GM23248 (cell line): ENCODE measurements at places on chromosomes 3 and 15.

GRCh38 chr3:58874795-58875194 is 175.0 kb downstream of the CFAP20DC start:
- peak; percentile 70 for DNase-seq

- no peak for DNase-seq
These were observed 7.5 kb downstream of the COLQ start for GRCh38 chr3:15513810-15514662.

DNA sequence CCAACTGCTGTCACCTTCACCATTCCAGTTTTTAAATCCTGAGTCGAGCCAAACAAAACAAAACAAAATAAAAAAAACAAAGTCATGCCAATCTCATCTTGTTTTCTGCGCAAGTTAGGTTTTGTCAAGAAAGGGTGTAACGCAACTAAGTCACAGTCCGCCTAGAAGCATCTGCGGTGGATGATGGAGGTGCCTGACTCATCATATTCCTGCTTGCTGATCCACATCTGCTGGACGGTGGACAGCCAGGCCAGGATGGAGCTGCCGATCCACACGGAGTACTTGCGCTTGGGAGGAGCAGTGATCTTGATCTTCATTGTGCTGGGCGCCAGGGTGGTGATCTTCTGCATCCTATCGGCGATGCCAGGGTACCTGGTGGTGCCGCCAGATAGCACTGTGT is 162.1 kb downstream of the WDR76 start:
- DNase-seq: no peak

GRCh38 chr3:146195030-146195429 is 34.0 kb upstream of the PLOD2 start:
- no peak for DNase-seq

GRCh38 chr15:50181969-50182218 is at the start of gene SLC27A2:
Gene SLC27A2 (plus strand): TSS chr15:50182196. CDS start chr15:50182428, 232 bp downstream.
- no peak for DNase-seq

DNA sequence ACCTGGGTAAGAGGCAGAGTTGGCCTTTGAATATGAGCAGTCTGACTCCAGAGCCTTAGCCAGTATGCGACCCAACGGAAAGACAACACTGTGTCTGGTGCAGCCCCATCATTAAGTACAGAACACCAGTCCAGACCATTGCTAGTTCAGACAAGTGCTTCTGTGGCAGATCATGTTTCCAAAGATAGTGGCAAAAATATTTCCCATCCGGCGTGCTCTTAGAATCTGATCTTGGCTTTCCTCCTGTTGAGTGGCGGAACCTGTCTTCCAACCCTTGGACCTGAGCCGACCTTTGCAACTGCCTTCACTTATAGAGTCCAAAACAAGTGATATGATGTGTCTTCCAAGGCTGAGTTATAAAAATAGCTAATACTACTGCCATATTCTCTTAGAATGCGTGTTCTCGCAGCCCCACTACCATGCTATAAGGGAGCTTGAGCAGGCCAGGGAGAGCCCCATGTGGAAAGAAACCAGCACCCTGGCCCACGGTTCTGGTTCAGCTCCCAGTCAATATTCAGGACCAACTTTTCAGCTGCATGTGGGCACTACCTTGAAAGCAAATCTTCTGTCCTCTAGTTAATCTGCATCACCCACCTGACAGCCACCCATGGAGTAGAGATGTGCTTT is 322.4 kb upstream of the SLCO3A1 start:
- DNase-seq: no peak

DNA sequence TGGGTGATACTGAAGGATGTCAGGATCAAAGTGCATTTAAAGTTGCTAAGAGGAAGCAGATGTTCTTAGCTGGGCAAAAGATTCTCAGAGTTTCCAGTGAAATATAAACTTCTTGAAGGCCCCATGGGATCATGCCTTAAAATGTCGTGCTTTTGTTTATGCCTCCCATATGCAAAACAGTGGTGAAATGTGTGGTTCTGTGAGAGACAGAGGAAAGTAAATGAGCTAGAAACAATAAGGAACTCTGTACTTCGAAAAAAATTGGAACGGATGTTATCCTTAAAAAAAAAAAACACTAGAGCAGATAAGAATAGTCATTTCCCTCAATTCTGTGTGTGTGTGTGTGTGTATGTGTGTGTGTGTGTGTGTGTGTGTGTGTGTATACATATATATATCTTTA is 497.0 kb upstream of the TBL1XR1 start:
- DNase-seq: peak; percentile 46

DNA sequence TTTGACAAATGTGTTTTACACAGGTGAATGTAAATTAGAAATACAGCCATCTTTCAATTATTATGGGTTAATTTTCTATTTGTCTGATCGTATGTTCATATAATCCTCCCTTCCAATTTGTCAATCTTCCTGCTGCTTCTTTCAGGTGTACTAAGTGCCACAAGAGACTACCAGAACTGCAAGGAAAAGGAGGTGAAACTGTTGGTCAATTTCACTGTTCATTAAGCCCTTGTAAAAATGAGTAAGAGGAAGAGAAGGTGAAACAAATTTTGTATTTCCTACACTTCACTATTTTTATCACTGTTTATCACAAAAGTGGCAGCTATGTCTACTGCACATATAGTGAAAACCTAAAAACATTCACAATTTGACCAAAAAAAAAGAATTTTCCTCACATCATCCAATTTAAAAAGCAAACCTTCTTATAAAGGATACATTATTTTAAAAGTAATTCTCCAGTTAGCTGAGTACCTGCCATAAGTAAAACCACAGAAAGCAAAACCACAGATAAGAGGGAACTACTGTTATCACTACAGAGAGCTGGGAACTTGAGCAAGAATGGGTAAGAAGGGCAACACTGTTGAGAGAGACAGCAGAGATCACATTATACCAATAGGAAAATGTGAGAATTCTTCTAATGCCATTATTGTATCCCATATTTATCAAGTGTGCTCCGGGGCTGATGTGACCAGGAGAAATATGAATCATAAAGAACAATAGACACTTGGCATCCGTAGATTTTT is 163.0 kb downstream of the TBC1D5 start:
- no peak for DNase-seq

DNA sequence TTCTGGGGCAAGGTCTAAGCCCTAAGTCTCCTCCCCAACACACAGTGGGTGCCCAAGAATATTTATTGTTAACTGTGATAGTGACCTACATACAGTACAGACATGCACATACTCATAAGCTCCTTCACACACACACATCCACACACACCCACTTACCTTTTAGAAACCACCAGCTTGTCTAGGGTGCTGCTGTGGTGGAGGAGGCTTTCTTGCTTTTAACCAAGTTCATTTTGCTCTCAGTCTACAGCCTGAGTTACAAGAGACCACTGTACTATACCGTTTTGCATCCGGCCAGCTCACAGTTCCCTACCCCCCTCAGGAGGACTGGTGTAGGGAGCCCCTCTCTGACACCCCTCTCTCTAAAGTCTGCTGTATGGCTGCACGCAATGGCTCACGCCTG is 16.7 kb downstream of the DAPK2 start:
- DNase-seq: no peak

DNA sequence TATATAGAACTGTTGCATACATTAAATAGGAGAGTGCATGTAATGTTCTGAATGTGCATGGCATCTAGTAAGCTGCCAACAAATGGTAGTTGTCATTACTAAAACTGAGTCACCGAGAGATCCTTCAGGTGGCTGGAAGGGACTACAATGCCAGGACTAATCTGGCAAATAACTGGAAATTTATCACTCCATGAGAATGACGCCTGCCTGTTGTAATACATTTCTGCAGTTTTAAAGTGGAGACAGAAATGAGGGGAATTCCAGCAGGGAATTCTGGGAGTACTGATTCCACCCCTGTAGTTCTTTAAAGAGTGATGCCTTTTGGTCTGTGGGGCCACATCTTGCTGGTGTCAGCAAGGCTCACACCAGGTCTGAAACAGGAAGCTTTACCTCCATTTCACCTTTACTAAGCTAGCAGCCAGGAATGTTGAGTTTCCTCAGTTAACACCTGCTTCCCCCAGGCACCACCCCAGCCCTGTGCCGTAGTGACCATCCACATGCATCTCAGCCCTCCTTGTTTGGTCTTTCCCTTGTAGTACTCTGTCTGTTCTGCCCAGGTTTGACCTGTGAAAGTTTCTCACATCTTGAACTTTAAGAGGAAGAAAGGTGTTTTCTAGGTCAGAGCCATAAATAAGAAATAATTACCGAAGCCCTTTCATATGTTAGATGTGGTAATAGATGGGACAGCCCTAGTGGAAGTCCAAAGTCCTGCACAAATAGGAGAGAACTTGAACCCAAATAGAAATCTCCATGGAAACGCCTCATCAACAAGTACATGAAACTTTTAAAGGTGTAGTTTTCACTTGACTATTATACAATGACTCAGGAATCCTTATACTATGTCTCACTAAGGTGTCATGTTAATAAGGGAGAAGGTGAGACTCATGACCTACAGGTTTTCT is 56.7 kb upstream of the LMOD3 start:
- DNase-seq: peak; percentile 17

- no peak for DNase-seq
These were observed 70.3 kb downstream of the ARHGEF26 start for GRCh38 chr3:154191520-154191919.

DNA sequence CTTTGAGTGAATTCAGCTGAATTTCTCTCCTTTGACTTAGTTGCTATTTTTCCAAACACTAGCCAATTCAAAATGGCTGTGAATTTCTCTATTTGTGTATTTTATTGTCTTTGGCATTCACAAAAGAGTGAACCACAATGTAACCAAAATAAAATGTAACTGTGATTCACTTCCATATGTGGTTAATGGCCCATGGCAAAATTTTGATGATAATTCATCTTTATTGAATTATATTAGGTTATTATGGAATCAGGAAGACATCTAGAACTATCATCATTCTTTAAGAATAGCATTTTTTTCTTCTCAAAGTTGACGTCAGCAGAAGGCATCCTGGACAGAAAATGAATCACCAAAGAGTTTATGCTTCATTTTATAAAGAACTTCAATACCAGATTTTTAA is 705.3 kb upstream of the NAALADL2 start:
- peak; percentile 67 for DNase-seq

- DNase-seq: peak; percentile 49
These were observed 59.8 kb upstream of the NR2F2 start for GRCh38 chr15:96270581-96271172.

GRCh38 chr3:122076491-122077292 is 21.5 kb downstream of the CD86 start:
- DNase-seq: no peak

- no peak for DNase-seq
These were observed 630.9 kb downstream of the PYDC2 start for GRCh38 chr3:192091831-192092230.

DNA sequence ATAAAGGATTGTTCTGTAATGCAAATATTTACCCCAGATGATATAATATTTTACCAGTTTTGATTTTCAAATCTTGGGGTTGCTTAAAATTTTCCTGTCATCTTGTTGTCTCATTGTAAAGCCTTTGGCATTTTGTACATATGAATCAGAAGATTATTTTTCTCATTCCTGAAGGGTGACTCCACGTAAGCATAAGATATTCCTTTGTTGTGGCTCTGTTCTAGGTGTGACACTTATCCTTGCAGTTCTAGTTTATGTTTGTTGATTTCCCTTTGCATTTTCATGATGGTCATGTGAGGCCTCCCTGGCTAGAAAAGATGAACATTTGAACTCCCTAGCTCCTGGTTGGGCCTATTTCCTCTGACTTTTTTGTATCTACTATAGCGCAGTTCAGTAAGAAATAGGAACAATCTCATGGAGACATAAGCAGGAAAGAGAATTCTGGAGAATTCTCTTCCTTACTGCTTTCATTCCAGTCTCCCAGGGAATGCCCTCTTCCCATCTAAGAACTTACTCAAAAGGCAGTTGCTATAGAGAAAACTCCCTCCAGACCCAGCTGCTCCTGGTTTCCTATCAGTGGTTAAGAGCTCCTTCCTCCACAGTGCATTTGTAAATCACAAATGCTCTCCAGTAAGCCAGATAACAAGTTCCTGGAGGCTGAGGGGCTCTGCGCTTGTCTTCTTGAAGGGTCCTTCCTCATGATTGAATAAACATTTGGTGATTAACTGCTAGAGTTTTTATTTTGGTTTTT is 124.7 kb downstream of the WNT5A start:
- DNase-seq: peak; percentile 64

DNA sequence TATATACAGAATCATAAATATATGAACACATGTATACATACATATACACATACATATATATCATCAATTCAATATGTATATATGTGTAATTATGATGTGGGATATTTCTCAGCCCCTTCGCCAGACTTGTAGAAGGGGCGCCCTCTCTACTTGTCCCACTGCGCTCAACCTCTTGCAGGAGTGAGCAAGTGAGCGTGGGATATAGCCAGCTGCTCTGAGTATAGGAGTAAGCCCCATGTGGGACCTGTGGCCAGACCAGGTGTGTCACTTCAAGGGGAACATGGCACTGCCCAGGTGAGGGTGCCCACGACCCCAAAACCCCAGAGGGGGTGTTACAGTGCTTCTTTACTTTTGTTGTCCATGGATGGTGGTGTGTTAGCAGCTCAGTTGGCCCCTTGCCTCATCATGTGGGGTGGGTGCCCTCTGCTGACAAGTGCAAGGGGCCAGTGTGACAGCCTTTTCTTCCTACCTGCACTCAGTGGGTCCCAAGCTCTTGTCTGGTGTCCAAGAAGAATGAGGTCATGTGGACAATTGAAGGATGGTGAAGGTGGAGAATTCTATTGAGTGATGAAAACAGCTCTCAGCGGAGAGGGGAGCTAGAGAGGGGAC is 304.1 kb downstream of the UNC13C start:
- no peak for DNase-seq

DNA sequence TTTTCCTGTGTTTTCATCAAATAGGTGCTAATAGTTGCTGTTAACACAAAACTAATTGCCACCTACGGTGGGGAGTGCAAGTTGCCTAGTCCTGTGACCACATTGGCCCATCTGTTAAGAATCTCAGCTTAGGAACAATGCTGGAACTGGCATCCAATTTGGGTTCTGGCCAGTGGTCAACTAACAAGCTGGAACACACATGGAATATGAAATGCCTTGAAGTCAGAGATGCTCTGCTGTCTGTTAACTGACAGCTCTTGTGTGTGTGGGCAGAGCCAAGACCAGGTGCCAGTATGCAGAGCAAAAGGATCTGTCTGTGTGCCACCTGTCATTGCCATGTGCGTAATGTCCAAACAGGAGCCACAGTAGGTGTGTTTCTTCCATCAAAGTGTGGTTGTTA is 460.8 kb downstream of the ROBO2 start:
- no peak for DNase-seq

DNA sequence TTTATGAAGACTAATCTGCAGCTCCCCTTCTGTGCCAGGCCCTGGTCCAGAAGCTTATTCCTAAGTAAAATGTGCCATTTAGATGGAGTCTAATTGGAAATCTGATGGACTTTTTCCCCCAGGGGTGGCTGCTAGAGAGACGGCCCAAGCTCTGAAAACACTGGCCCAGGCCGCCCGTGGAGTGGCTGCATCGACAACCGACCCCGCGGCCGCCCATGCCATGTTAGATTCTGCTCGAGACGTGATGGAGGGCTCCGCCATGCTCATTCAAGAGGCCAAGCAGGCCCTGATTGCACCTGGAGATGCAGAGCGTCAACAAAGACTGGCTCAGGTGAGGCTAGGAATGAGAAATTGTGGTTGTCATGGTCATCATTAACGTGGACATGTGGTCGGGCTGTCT is 305.8 kb upstream of the TPM1 start:
- no peak for DNase-seq
